CD4-positive, alpha-beta T cell treated with Interleukin-17A for 1 hour (primary cell): ENCODE measurements at places on chromosomes 7 and 10.

DNA sequence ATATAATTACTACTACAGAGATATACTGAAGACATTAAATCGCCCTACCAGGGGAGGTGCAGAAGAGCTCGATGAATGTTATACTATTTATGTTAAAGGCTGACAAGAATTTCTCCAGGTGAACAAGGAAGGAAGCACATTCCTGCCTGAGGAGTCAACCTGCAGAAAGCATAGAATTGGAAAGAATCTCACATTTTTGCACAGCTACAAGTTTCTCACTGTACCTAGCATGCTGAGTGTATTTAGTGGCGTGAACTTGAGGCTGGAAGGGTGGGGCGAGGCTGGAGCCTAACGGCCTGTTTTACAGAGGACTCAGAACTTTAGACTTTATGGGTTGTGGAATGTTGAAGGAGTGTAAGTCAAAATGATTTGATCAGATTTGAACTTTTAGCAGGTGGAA, 373.6 kb upstream of the LRGUK start:
- no peak for DNase-seq

DNA sequence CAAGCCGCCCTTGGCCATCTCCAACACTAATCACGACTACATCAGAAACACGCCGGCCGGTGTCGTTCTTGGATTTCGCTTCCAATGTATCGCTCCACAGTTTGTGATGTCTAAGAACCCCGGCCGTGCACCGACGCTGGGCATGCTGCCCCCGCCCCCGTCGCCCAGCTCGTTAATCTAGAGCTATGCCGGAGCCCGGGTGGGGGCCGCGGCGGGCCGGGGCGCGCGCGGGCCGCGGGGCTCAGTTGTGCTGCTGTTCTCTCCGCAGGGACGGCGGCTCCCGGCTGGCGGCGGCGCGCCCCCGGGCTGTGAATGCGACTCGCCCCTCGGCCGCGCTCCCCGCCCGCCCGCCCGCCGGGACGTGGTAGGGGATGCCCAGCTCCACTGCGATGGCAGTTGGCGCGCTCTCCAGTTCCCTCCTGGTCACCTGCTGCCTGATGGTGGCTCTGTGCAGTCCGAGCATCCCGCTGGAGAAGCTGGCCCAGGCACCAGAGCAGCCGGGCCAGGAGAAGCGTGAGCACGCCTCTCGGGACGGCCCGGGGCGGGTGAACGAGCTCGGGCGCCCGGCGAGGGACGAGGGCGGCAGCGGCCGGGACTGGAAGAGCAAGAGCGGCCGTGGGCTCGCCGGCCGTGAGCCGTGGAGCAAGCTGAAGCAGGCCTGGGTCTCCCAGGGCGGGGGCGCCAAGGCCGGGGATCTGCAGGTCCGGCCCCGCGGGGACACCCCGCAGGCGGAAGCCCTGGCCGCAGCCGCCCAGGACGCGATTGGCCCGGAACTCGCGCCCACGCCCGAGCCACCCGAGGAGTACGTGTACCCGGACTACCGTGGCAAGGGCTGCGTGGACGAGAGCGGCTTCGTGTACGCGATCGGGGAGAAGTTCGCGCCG, 1.9 kb downstream of the VWC2 start:
- no peak for DNase-seq

GRCh38 chr10:100085596-100085995, 3.9 kb upstream of the CPN1 start:
- no peak for DNase-seq

DNA sequence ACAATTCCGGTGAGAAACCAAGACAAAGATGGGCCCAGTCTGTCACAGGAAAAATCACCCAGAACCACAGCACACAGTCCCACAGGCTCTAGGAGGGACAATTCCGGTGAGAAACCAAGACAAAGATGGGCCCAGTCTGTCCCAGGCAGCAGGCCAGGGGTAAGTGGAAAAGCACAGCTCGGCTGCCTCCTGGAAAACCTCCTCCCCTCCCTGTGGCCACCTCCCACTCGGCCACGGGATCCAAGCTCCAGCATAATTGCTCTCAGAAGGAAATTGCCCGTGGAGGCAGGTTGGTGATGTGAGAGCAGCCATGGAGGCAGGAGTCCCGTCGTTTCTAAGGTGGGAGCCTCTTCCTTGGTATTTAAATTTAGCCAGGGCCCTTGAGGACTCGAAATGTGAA, 95.7 kb downstream of the PLXNA4 start:
- DNase-seq, result no peak

DNA sequence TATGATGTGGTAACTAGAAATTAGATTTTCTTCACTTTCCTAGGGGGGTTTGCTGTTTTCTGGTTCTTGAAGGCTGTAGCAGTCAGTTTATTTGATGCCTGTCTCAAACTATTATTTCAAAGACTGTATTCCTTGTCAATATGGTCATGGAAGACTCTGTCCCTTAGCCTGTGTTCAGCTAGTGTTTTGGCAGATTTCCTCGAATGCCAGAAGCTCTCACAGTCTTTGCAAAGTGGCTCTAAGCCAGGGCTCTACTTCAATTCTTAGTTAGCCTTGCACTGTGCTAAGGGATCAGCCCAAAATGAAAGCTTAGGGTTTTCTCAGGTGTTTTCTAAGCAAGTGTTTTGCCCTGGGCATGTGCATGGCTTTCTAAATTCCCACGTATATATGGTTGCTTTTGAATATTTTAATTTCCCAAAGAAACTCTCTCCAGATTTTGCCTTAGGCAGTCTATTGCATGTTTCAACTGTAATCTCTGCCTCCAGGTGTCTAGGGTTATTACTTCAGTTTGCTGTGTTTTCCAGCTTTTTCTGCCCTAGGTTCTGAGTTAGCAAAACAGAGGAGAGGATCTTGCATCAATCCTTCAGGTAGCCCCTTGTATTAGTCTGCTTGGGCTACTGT, 7.2 kb upstream of the C1GALT1 start:
- DNase-seq, result no peak

- DNase-seq, result no peak
These were observed 106.4 kb upstream of the GPR26 start for GRCh38 chr10:123559823-123560092.

DNA sequence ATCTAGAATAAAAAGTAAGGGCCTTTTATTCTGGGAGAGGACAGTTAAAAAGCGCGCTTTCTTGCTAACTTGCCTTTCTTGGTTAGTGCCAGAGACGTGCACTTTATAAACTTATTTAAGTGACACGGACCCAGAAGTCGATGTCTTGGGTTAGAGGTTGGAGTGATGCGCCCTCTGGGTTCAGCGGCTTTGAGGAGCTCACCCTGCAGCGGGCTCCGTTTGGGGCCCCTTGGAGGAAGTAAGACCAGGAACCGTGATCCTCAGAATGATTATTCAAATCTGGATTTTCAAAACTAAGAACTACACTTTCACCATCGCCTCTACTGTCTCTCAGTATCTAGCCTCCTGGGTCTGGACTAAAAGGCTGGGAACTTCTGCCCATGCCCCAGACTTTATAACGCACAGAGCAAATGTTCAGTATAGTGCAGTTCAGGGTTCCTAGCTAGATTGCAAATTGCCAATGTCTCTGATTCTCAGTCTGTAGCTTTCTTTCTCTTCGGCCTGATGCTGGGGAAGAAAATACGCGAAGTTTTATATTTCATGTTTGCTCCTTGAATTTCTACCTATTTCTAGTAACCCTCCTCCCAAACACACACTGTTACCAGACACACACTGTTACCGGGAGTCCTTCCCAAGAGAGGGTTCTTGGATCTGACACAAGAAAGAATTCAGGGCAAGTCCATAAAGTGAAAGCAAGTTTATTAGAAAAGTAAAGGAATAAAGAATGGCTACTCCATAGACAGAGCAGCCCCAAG, 18.6 kb upstream of the SMO start:
- no peak for DNase-seq

- DNase-seq, result no peak
These were observed 147.9 kb downstream of the AHR start for GRCh38 chr7:17446340-17446739.

DNA sequence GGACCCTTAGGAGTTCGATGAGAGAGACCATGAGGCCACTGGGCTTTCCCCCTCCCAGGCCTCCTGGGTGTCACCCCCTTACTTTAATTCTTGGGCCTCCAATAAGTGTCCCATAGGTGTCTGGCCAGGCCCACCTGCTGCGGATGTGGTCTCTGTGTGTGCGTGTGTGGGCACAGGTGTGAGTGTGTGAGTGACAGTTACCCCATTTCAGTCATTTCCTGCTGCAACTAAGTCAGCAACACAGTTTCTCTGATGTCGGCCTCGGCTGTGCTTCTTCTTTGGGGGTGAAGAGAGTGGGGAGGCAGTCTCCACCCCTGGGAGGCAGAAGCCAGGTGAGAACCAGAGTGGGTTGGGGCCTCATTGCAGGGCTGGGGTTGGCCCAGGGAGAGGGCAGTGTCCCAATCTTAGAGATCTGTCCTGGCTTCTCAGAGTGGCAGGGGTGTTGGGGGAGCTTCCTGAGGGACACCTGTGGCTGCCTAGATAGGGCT, 1.5 kb downstream of the PVRIG start:
- peak; percentile 91 for DNase-seq

DNA sequence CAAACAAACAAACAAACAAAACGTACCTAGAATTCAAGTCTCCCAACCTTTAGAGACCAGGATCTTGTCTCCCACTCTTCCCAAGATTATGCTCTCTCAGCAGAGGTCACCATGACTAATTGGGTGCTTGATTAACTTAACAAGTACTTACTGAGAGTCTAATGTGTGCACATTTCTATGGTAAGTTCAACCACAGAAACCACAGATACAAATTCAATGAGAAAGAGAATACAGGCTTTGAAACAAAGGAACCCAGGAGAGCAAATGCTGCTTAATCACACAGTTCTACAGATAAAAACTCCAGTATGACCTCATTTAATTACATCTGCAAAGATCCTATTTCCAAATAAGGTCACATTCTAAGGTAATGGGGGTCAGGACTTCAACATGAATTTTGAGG, 142.8 kb downstream of the DNAJC1 start:
- DNase-seq, result no peak

DNA sequence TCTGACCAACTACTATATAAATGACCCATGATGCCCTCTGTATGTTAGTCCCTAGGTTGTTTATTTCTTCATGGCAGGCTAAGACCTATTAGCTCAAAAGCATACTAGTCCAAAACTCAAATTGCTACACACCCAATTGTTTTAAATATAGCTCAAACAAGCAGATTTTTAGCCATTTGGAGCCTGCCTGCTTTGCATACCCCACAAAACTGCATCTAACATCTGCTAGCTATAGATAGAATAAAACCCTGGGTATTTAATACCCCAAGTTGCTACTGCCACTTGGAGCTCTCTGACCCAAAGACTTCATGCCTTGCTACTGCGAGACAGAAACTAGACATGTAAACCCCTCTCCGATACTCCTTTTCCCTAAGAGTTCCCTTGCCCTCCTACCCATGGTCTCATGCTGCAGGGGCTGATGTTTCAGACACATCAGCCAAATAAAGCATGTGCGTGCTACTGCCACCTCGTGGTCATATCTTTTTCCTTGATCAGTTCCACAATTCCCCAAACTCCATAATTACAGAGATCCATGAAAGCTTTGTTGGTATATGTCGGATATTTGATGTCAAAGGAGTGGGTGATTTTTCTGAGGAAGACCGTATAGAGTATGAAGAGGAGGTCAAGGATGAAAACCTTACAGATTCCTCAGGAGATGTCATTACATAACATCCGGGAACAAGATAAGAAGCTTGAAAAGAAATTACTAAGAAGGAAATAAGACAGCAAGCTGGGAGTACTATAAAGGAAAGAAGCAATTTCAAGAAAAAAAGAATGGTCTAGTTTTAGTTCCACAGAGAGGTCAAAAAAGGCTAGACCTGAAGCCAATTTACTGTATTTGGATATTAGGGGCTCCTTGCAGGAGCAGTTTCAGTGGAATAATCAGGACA, 386.6 kb downstream of the SH2D4B start:
- peak; percentile 15 for DNase-seq

DNA sequence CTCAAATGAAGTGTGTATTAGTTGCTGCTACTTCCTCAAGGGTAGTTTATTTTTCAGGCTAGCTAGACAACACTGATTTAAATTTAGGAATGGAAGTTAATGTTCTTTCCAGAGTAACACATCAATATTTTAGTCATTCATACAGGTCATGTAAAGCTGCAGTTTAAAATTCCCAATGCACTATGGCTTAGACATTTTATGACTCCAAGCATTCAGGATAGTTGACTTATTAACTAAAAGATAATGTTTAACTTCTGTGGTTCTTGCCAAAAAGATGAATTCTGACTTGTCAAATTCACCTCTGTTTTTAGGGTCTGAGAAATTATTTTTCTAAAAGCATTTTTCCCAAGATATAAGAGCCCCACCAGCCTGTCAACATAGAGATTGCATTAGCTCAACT, 131.9 kb downstream of the TFPI2 start:
- DNase-seq, result no peak

DNA sequence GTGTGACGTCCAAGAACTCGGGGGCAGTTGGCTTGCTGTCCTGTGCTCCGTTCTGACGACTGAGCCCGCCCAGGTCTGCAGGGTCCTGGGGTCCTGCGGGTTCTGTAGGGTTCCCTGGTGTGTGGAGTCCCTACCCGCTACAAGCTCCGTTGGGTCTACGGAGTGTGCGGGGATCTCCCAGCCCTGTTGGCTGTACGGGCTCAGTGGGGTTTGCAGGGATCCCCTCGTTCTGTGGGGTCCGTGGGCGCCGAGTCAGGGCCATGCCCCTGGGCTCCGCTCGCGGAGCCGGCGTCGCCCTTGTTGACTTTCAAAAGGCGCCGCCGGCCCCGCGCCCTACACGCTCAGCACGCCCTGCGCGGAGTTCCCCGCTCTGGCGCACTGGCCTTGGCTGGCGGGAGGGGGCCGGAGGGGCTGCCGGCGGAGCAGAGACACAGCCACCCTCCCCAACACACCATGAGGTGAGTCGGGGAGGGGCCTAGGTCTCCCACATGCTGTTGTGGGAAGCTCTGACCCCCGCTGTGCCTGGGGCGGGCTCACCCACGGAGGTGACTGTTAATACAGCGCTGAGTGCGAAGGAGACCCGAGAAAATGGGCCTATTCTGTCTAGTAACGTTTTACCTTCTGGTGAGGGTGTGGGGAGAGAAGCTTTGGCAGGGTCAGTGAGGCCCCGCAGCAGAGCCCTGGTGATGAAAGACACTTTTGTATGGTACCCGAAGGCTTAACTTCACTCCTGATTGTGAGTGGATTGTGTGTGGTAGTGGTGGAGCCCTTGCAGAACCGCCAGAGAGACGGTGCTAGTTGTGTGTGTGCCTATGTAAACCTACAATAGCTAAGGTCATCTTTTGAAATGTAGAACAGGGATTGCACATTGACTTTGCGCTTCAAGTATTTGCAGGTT, 8.1 kb downstream of the TASOR2 start:
- DNase-seq, result peak; percentile 70

GRCh38 chr10:113709221-113709838, 29.6 kb downstream of the CASP7 start:
- DNase-seq, result no peak

- DNase-seq, result no peak
These were observed 229.7 kb downstream of the CACNB2 start for GRCh38 chr10:18369859-18370473.

- DNase-seq, result peak; percentile 20
These were observed 12.4 kb downstream of the PAPOLB start for GRCh38 chr7:4849390-4849789.

GRCh38 chr10:1102416-1102815, 46.2 kb downstream of the WDR37 start:
- DNase-seq, result no peak

GRCh38 chr7:55077561-55078410, 59.0 kb downstream of the EGFR start:
- no peak for DNase-seq
